IPS DF 6.9 (cell line): ENCODE measurements at places on chromosomes 16 and 17.

DNA sequence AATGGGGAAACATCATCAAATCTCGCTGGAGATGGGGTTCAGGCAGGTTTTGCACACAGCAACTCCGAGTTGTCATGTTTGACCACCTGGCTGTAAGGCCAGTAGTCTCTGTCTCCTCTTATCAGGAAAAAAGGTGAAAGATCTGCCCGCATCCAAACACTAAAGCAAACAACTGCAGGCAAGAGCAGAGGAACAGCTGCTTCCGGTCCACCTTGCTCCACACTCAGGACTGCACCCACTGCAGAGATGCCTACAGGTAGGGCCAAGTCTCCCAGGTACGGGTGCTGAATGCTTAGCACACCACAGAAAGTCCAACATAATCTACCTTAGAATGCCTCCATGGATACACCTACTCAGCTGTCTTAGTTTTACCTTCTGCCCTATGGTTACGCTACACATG, 7.3 kb downstream of the TEX2 start:
- no peaks in the 10 kb centered on the region for H3K27me3 ChIP-seq
- DNase-seq: no peak
- H3K27ac ChIP-seq: no peak overlapping the region
- no peaks in the 10 kb centered on the region for H3K36me3 ChIP-seq
- H3K4me1 ChIP-seq: 0 out of 2 replicates have a peak, but pooled peaks cover 1% of the 10 kb centered on the region

DNA sequence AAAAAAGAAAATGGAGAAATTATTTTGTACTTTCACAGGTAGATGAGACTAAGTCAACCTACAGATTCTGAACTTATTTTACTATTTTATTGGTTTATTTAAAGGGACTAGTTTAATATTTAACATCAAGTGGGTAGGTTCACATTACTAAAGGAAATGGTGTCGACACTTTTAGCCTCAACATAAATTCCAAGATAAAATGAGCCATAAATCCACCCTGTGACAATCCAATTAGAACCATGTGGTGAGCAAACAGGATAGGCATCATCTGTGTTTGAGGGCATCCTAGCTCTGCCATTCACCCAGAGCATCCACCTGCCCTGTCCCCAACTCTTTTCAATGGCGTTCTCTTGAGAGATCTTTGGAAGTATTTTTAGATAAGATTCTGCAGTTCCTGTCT, 92.8 kb upstream of the PMFBP1 start:
- no peaks in the 10 kb centered on the region for H3K27me3 ChIP-seq
- H3K4me1 ChIP-seq: no peaks in the 10 kb centered on the region
- no peaks in the 10 kb centered on the region for H3K36me3 ChIP-seq
- H3K27ac ChIP-seq: no peak overlapping the region
- H3K4me3 ChIP-seq: no peak overlapping the region

GRCh38 chr17:2043785-2044184, 2.0 kb downstream of the OVCA2 start:
- H3K36me3 ChIP-seq: 0 out of 2 replicates have a peak, but pooled peaks cover 3% of the 10 kb centered on the region
- no peaks in the 10 kb centered on the region for H3K4me1 ChIP-seq
- no peak for DNase-seq

- peaks cover 3% of the 10 kb centered on the region; the same call in 1 of the 2 replicates for H3K4me1 ChIP-seq
- H3K27ac ChIP-seq: no peak overlapping the region
- no peaks in the 10 kb centered on the region for H3K27me3 ChIP-seq
- no peak for DNase-seq
- no peaks in the 10 kb centered on the region for H3K36me3 ChIP-seq
- H3K4me3 ChIP-seq: no peak overlapping the region
These were observed 16.9 kb downstream of the CLEC16A start for GRCh38 chr16:10961231-10961630.

DNA sequence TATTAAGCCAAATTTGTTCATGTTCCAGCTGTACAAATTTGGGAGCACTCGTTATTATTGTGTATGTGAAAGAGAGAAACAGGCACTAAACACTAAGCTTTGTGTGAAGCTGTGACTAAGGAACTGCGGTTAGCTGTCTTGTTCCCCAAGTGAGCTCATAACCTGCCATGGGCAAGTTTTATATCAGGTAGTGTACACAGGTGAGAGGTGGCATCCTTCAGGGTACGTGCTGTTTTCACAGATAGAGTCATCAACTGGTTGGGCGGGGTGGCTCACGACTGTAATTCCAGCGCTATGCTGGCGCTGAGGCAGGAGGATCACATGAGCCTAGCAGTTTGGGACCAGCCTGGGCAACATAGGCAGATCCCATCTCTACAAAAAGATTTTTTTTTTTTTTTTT, 2.8 kb downstream of the DNAJA3 start:
- no peaks in the 10 kb centered on the region for H3K4me1 ChIP-seq
- no peak for DNase-seq
- no peak overlapping the region for H3K4me3 ChIP-seq
